Activated T-cell treated with anti-CD3 and anti-CD28 coated beads, Interleukin-2, amount 50 U/mL, for 4 hours (primary cell): ENCODE measurements at places on chromosomes 16 and 17.

GRCh38 chr16:4377573-4378154 is 6.0 kb downstream of the VASN start:
- DNase-seq = no peak

- no peak for DNase-seq
These were observed 28.4 kb downstream of the HAPSTR1 start for GRCh38 chr16:9119795-9120194.

- DNase-seq = no peak
These were observed 13.6 kb downstream of the CNTROB start for GRCh38 chr17:7945651-7946050.

DNA sequence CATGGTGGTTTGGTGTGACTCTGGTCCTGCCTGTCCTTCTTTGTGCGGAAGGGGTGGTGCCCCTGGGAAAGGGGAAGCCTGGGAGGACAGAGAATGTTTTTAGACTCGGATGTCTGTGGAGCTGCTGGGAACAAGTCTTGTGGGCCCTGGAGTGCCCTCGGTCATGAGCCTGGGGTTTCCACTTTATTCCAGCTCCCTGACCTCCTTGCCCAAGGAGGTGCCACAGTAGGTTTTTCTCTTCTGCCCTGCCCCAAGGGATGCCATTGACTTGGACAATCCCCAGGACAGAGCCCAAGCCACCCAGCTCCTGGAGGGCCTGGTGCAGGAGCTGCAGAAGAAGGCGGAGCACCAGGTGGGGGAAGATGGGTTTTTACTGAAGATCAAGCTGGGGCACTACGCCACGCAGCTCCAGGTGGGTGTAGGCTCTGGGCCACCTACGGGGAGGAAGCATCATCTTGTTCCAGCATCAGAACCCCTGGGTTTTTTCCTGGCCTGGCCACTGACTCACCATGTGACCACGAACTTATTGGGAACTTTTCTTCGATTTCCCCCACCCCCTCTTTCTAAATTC is 1.4 kb downstream of the STAT5A start:
- DNase-seq = peak; percentile 79

GRCh38 chr17:40553694-40554534 is 11.4 kb downstream of the CCR7 start:
- DNase-seq = no peak

DNA sequence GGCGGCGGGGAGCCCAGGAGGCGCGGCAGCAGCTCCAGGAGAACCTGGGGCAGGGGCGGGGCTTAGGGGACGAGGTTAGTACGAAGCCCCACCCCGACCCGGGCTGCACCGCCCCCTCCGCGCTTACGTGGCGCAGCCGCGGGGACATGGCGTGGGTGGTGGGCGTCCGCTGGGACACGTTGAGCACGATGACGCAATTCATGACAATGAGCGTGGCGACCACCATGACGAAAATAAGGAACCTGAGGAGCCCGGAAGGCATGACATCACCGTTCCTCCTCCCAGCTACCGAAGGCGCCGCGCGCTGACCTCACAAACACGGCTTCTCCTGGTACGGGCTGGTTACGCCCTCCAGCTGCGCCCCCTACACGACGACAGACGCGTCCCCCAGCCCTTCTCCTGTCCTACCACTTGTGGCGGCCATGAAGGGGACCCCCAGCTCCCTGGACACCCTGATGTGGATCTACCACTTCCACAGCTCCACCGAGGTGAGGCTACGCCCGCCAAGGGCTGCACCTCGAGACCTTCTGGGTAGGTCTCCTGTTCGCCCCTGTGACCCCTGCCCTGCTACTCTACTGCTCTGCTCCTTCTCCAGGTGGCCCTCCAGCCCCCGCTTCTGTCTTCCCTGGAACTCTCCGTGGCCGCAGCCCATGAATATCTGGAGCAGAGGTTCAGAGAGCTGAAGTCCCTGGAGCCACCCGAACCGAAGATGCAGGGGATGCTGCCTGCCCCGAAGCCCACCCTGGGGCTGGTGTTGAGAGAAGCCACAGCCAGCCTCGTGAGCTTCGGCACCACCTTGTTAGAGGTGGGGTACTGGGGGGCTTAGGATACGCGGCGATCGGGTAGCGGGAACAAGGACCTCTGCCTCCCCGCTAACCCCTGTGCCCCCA is at the start of gene C17orf107:
Gene C17orf107 (plus strand): TSS at position 196 of the 890 bp plus-strand sequence. CDS start 227 bp downstream, at position 423.
- DNase-seq = peak; percentile 98

- DNase-seq = peak; percentile 54
These were observed at the start of gene WNT3 for GRCh38 chr17:46818316-46818928. Gene WNT3 (minus strand): TSS chr17:46818692. CDS start chr17:46818597, 95 bp downstream.

GRCh38 chr17:72985882-72986720 is 106.4 kb downstream of the SLC39A11 start:
- peak; percentile 27 for DNase-seq

GRCh38 chr16:29857133-29857760 is 5.8 kb downstream of the CDIPT start:
- DNase-seq = no peak

DNA sequence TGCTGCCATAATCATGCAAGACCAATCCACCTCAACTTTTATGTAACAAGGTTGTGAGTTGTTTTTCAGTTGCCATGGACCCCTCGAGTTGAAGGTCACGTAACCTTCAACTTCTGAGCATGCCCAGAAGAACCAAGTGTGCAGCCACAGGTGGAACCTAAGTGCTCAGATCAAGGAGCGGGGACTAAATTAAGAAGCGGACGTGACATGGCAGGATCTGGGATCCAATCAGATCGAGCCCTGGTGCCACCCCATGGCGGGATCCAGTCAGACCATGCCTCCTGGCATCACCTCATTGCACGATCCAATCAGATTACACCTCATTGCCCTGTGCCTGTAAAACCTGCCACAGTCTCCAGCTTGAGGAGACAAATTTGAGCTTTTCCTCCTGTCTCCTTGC is 204.5 kb upstream of the CDH5 start:
- DNase-seq = no peak

DNA sequence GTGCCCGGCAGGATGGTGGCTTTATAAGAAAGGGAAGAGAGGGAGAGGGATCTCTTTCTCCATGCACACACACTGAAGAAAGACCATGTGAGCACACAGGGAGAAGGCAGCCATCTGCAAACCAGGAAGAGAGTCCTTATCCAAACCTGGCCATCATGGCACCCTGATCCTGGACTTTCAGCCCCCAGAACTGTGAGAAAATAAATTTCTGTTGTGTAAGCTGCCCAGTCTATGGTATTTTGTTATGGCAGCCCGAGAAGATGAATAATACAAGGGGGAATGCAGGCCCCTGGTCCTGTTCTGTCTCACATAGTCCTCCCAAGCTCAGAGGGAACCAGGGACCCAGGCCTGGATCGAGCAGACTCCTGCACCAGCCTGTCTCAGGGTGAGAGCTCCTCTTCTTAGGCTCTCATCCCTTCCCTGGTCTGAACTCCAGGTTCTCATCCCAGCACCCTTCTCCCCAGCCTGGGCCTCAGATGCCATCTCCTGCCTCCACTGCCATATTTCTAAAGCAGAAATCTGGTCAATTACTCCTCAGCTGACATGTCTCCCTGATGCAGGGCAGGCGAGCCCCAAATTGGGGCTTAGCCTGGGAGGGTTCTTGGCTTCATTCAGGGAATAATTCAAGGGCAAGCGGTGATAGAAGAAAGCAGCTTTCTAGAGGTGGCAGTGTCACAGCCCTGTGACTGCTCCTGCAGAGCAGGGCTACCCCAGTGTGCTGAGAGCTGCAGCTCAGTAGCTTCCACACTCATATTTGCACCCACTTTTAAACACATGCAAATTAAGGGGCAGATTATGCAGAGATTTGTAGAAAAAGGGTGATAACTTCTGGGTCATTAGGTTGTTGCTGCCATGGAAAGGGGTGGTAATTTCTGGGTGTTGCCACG is 28.8 kb downstream of the IGFBP4 start:
- no peak for DNase-seq

DNA sequence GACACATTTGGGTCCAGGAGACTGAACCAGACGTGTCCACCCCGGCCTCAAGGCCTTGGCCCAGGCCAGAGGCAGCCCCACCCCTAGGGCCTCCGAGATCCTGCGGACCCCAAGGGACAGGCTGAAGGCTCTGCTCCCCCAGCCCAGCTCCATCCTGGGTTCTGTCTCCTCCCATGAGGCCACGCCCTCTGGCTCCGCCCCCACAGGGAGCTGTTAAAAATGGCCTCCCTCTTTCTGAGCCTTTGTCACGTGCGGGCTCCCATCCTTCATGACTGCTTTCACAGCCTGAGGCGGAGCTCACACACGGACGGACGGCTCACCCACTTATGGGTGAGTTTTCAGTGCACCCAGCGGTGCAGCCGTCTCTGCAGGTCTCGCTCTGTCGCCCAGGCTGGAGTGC is 6.5 kb upstream of the CACNA1H start:
- no peak for DNase-seq

GRCh38 chr17:3888343-3889171 is 4.3 kb downstream of the CAMKK1 start:
- no peak for DNase-seq

GRCh38 chr17:31431098-31431851 is 39.8 kb downstream of the RAB11FIP4 start:
- DNase-seq = no peak

DNA sequence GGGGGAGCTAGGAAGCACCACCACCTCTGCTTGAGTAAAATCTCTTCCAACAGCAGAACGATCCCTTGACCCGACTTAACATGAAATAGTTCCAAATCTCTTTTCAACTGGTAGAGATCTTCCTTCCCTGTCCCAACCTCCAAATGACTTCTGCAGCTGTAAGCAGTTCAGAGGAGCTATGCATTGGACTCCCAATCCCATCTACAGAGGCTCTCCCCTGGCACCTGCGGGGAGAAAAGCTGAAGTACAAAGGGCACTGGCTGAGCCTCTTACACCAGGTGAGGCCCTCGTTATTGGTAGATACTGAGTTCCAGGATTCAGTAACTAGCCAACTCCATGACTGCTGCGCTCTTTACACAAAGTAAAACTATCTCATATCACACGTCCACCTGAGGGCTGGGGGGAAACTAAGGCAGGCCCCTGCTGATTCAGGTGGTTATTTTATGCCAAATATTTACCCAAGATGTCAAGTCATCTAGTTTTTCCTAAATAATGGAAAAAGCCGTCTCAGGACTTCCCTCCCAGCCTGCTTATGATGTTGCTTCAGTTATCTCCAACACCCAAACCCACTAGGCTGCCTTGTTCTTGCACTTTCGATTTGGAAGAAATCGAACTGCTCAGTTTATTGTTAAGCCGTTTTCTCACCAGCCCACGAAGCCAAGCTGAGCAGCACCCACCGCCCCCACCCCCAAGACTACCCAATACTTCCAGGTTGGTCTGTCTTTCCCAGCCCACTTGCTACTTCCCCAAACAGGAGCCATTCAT is 3.2 kb downstream of the ACTG1 start:
- DNase-seq = no peak

GRCh38 chr17:42535155-42536047 is 640 bp upstream of the NAGLU start:
- no peak for DNase-seq

DNA sequence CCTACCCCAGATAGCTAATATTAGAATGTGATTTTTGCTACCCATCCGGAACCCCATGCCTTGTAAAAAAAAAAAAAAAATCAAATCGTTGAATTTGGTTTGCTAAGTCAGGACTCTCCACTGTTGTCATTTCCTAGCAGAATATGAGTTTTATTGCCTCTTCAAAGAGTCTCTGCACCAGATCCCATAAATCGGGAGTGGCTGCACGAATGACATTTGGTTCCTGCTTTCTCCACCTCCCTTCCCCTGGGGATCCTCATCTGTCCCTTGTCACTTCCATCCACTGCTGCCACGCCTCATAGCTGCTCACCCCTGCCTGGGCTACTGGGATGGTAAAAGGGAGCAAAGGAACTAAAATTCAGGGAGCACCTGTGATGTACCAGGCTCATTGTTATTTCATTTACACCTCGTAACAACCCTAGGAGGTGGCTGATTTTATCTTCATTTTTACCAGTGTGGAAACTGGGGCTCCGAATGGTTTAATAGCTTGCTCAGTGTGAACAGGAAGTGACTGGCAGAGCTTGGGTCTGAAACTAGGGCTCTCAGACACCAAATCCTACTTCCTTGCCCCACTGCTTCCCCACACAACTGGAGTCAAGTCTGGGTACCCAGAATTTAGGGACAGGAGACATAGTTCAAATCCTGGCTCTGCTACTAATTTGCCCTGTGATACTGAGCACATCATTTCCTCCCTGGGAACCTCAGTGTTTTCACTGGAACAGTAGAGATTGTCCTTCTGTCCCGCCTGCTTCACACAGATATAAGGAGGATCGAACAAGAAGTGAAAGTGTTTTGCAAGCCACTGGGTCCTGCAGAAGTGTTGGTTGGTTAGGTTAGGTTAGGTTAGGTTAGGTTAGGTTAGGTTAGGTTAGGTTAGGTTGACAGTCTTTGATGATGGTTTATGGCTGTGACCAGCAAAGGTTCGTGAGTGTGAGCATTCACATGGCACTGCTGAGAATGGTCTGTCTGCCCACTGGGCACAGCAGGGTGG is 585 bp upstream of the KRT36 start:
- no peak for DNase-seq

GRCh38 chr16:85571563-85571812 is 41.6 kb upstream of the GSE1 start:
- no peak for DNase-seq

DNA sequence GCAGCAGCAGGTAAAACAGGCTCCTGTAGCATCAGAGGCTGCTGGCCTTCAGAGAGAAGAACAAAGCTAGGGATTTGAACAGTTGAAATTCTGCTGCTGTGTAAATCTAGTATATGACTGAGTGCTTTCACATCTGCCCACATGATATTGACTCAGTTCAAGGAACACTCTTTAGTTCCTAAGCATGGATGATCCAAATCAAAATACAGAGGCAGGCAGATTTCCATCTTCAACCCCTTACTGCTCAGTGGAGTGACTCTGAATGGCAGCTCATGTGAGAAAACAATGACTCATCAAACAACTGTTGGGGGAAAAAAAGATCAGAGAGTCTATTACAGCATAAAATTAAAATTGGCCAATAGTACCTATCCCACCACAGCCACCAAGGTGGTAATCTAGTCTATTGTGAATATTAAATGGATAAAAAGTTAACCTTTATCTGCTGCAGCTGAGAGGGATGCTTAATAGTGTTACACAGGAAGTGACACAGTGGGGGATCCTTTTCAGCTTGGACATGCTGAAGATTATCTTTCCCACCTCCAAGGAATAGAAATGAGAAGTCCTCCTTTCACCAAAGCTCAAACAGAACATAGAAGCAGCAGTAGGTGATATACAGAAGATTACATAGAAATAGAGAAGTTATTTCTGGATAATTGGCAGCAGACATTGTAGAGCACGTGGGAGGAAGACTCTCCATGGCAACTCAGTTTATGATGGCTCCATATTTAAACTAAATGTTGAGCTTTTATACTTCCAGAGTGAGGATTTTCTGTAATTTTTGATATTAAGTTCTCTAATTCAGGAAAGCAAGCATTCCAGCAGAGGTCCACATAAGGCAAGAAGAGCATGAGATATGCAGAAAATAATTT is 239.7 kb upstream of the ERCC4 start:
- DNase-seq = no peak

GRCh38 chr17:73337330-73337710 is 25.5 kb upstream of the CDC42EP4 start:
- DNase-seq = no peak

GRCh38 chr16:12515746-12516145 is 287.9 kb downstream of the CPPED1 start:
- DNase-seq = no peak
